ENCODE measurements at places on chromosomes 12 and 14. TPM values are rescaled to one million over a fixed set of nuclear protein-coding genes. Genes with fewer than 3 reads are reported as not detected.

Gene RIPK3
- total RNA-seq = 2.7 TPM

Gene CIDEB
- total RNA-seq = 32.1 TPM

Gene PSMB11
- not detected for total RNA-seq

Gene NEUROD4
- not detected for total RNA-seq

Gene IL26
- total RNA-seq = not detected

Gene DLK1
- total RNA-seq = not detected

Gene SARNP
- total RNA-seq = 29.5 TPM

Gene WNT1
- total RNA-seq = not detected

DNA sequence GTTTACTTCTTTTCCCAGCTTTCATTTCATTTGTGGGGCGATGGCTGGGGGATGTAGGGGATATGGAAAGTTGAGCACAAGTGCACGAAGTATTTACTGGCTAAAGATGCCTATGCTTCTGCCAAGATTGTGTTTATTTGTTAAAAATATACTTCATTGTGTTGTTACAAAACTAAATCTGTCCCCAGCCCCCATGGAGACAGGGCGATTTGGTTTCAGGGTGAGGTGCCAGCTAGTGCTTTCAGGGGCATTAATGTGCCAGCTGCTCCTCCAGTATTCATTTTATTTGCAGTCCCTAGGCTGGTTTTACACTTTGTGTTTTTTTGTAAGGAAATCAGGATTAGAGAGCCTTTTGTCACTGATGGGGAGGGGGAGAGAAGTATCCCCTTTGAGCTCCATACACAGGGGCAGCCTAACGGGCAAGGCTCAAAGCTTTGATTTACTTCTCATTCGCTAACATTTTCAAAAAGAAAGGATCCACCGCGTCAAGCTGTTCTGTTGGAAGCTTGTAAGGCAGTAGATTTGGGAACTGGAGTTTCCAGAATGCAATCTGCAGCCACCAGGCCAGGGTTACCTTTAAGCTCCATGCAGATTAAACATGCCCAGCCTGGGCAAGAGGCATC lies 198.7 kb upstream of the PLEKHG7 start:
- no peak for DNase-seq

DNA sequence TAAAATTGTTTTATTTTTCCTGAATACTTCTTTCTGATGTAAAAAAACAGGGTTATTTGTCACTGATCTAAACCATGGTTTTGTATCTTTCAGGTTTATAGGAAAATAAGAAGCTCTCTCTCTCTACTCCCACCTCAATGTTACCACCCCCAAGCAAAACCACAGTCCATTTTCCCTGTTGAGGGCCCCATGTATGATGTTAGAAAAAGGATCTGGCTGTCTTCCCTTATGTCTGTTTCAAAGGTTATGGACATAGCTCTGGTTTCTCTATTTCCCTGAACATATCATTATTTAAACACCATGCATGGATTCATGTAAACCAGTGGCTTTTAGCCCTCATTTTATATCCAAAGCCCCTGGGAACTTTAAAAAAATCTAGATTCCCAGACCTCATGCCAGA lies 649.0 kb upstream of the TBX3 start:
- DNase-seq = no peak

- no peak for DNase-seq
Measured at GRCh38 chr14:49875640-49876198, 17.2 kb upstream of the ARF6 start.

- no peak for DNase-seq
Measured at GRCh38 chr12:88743946-88744685, 163.8 kb upstream of the KITLG start.

GRCh38 chr12:132772606-132773005 lies 11.0 kb upstream of the ANKLE2 start:
- DNase-seq = no peak

DNA sequence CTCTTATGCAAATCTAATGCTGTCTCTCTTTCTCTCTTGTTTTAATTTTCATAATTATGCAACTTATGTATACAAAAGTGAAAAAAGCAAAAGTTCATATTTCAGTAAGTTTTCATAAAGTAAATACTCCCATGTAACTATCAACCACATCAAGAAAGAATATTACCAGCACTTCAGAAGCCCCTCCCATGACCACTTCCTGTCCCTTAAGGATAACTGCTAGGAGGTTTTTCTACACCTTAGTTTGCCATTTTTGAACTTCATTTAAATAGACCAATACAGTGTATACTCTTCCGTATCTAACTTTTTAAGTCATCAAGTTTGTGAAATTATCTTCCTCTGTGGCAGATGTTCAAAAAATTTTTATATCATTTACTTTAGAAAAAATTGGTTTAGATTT lies 547 bp upstream of the OR4K15 start:
- no peak for DNase-seq

GRCh38 chr12:79885911-79886490 lies 48.9 kb downstream of the PPP1R12A start:
- no peak for DNase-seq

- no peak for DNase-seq
Measured at GRCh38 chr14:105218611-105219010, 29.7 kb upstream of the BTBD6 start.

DNA sequence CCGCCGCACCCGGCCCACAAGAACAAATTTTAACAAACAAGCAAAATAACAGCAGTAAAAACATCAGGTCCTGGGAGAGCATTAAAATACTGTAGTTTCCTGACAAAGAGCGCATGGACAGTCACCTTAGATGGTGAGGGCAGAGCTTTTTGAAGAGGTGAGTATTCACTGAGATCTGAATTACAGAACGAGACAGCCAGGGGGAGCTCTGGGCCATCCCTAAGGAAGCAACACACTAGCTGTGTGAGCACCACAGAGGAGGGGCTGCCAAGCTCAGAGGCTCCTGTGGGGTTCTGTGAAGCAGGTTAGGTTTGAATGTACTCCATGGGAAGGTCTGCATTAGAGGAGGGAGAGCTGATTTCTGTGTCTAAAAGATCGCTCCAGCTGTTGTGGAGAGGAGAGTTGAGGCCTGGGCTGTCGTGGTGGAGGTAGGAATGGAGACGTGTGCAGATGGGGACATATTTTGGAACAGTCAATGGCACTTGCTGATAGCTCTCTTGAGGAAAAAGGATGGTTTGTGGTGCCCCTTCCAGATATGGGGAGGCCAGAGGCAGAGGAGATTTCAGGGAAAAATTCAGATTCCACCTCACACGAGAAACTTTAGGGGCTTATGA lies 72.9 kb downstream of the TRAFD1 start:
- peak; percentile 60 for DNase-seq

Measured in liver (tissue), 10 donors.